ENCODE measurements at places on chromosomes 13 and 19.

DNA sequence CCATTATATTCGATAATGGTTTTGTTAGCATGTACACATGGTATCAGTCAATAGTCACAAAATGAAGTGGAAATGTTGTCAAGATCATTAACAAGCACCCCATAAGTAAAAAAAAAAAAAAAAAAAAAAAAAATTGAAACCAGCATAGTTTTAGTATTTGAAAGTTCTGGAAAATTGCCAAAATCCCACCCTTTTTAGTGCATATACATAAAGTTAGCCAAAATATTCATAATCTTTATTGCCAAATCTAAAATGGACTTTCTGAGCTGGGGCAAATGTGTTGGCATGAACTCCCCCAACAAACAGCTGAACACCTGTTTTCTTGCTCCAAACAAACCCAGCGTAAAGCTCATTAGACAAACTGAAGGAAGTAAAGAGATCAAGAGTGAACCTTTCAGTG lies 73.9 kb downstream of the MZT1 start:
- DNase-seq = no peak

DNA sequence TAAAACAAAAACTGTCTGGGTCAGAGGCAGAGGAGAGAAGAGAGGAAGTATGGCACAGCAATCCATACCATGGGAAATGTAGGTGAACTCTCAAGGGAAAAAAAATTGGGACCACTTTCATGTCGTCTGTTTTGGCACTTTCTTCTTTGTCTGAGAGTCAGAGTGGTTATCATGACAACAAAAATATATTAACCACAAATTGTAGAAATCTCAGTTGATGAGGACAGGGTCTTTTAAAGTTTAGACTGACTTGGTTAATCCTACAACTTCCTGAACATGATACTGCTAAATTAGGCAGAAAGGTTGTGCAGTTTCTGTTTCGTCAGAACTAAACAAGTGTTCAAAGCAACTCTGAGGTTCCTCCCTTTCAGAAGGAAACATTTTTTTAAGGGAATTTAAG lies 15.2 kb downstream of the KLF5 start:
- DNase-seq = no peak

GRCh38 chr19:35381318-35381717 lies 10.4 kb downstream of the GPR42 start:
- no peak for DNase-seq

- DNase-seq = no peak
Measured at GRCh38 chr19:2827022-2827421, 7.4 kb downstream of the ZNF554 start.

GRCh38 chr13:41614671-41615527 lies 157.5 kb downstream of the RGCC start:
- DNase-seq = no peak

- no peak for DNase-seq
Measured at GRCh38 chr13:43135516-43135915, 112.1 kb downstream of the DNAJC15 start.

DNA sequence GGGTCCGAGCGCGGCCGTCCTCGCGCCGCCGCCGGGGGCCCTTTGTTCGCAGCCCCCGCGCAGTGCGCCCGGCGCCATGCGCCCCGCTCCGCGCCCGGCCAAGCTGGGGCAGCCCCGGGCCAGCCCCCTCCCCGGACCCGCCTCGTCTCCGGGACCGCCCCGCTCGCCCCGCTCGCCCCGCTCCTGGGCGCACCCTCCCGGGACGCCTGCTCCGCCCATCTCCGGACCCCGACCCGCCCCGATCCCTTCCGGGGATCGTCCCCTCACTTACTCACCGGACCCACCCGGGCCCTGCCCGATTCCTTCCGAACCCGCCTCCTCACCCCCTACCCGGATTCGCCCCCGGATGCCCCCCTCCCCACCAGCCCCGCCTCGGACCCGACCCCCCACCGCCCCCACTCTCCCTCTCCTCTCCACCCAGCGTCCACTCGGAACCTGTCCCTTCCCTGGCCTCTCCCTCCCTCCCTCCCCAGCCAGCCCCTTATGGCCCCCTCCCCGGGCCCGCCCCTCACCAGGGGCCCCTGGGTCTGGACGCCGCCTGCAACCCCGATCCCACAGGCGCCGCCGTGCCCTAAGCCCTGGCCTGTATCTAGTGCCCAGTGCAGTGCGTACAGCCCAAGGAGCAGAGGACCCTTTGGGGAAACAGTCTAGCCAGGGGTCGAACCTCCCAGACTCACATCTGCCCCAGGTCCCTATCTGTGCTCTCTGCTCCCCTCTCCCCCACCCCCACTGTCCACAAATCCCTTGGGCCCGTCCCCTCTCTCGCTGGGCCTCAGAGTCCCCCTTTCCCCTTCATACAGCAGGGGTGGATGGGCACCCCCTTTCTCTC lies at the start of gene CPAMD8:
CPAMD8 (minus strand) TSS at position 105 of the 829 bp plus-strand sequence. CDS start 168 bp downstream, outside the sequence.
- DNase-seq = no peak

GRCh38 chr13:26308836-26309235 lies 54.9 kb downstream of the CDK8 start:
- no peak for DNase-seq

DNA sequence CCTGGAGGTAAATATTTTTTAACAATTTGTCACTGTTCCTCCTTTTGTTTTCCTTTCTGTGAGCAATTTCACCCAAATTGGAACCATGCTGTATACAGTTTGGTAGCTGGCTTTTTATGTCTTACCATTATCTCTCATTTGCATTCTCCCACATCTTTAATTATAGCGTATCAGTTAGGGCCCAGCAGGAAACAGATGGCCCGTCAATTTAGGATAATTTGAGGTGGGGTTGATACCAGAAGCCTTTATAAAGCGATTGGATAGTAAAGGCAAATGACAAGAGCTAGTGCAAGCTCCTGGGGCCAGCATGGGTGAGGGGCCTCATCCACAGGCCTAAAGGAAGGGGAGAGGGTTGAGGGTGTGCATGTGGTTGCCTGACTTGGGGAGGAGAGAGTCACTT lies 3.8 kb upstream of the IFNL4 start:
- no peak for DNase-seq

- no peak for DNase-seq
Measured at GRCh38 chr13:106047859-106048258, 487.6 kb downstream of the EFNB2 start.

GRCh38 chr19:47499863-47500830 lies 14.7 kb downstream of the NAPA start:
- DNase-seq = no peak

DNA sequence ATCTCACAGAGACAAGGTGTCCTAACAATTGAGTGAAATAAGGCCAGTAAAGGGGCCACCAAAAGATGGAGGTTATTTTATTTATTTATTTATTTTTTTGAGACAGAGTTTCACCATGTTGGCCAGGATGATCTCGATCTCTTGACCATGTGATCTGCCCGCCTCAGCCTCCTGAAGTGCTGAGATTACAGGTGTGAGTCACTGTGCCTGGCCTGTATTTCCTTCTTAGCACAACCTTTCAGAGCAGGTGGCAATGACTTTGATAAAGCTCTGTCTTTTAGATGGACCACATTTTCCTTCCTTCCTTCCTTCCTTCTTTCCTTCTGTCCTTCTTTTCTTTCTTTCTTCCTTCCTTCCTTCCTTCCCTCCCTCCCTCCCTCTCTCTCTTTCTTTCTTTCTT lies 11.0 kb upstream of the DOCK6 start:
- no peak for DNase-seq

DNA sequence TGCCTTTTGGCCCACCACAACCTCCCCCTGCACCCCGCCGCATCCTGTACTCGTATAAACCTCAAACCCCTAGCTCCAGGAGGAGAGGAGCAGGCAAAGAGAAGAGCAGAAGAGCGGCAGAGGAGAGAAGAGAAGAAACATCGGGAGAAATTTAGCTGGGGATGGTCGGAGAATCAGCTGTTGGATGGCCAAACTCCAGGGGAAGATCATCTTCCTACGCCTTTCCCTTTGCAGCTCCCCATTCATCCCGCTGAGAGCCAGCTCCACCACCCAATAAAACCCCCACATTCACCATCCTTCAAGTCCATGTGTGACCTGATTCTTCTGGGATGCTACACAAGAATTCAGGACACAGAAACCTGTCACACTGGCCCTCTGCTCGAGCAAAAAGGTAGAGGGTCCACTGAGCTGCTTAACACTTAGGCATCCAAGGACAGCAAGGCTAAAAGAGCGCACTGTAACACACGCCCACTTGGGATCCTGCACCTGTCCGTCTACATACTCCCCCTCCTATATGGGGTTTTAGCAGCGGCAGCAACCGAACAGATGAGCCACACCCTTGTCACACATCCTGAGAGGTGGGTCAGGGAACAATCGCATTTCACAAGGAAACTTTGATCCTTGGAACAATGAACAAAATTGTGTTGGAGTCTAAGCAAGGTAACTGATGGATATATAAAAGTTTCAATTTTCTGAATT lies 51.6 kb upstream of the MIR17HG start:
- DNase-seq = no peak

DNA sequence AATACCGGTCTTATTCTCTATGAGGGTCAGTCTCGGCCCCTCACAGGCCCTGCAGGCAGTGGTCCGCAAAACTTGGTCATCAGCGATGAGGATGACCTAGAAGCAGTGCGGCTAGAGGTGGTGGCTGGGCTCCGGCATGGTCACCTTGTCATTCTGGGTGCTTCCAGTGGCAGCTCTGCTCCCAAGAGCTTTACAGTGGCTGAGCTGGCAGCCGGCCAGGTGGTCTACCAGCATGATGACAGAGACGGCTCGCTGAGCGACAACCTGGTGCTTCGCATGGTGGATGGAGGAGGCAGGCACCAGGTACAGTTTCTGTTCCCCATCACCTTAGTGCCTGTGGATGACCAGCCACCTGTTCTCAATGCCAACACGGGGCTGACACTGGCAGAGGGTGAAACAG lies 1.8 kb downstream of the FREM2 start:
- DNase-seq = no peak

- no peak for DNase-seq
Measured at GRCh38 chr13:97342136-97342535, 91.8 kb upstream of the RAP2A start.

- DNase-seq = no peak
Measured at GRCh38 chr13:112181336-112182067, 114.6 kb downstream of the SOX1 start.

DNA sequence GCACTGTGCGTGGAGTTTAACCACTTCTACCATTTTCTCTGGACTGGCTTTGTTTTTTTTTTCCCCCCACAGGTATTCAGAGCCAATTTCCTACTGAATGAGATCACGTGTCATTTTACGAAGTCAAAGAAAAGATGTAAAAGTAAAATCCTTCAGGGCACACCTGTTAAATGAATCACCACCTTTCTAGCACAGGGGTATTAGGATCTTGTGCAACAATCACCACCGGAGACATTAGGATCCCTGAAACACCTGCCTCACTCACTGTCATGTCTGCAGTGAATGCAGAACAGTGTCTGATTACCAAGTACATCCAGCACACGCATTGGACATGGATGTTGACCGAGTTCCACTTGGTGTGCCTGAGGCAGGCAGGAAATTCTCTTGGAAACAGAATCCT lies 17.2 kb downstream of the BRD4 start:
- no peak for DNase-seq

DNA sequence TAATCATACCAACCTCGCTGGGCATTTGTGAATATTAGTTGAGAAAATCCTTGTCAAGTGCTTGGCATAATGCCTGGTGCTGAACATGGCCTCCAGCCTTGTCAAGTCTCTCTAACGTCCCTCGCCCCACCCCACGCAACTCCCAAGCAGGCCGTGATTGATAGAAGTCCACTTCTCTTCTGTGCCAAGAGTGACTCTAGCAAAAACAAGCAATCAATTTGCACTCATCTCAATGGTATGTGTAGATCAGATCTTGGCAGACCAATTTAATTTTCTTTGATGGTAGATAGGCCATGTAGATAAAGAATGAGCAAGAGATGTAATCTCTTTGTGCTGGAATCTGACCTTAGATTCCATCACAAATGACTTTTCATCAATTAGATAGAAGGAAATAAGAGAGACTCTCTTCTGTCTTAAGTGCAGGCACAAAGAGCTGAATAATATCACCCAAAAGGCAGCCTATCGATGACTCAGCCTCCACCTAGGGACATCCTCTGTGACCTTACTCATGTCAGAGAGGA lies 31.0 kb upstream of the KATNAL1 start:
- no peak for DNase-seq

DNA sequence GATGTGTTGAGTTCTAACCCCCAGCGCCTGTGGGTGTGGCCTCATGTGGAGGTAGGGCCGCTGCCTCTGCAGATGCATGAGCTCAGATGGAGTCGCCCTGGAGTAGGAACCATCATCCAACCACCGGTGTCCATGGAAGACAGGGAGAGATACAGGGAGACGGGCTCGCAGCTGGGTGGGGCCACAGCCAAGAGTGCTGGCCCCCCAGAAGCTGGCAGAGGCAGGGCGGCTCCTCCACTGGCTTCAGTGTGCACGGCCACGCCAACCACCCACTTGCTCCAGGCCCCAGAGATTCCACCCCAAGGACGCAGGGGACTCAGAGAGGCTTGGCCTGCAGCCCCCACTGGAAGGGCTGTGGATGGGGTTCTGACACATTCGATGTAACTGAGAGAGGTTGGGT lies 5.4 kb upstream of the MCF2L start:
- no peak for DNase-seq

DNA sequence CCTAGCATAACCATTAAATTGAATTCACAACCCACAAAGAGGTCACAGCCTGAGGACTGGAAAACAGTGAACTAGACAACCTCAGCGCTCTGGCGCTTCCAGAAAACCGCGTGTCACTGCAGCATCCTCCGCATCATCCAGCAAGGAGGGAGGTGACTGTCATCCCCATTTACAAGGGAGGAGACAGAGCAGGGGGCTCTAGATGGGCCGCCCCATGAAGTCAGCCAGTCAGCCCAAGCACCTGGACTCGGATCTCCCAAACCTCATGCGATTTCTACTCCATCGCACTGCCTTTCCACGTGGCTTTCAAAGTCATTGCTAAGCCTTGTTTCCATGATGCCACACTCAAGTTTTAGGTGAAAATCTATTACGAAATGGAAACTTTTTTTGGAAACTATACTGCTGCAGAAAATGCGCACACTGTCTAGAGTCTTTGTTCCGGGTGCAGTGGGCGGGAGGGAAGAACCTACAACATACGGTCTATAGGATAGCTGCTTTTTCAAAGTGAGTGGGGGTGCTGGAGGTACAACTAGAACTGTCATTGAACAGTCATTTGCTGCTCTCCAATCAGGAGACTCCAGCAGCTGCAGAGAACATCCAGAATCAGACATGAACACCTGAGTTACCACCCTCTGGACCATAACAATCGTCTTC lies 2.8 kb downstream of the AP3D1 start:
- no peak for DNase-seq

DNA sequence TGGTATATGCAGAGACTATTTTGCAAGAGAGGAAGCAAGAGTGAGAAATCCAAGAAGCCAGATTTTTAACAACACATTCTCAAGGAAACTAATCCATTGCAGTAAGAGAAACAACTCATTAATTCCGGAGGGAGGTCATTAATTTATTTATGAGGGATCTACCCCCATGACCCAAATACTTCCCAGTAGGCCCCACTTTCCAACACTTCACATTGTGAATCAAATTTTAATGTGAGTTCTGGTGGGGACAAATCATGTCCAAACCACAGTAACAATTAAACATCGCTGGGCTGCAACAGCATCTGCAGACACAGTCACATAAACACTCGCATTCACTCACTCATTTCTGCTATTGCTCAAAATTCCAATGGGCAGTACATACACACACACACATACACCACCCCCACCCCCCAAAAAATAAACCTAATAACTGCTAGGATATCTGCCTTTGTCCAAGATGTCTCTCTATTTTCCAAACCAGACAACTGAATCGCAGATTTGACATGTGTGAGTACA lies 1483.7 kb downstream of the PCDH9 start:
- no peak for DNase-seq

GRCh38 chr13:47813718-47814117 lies 187.4 kb downstream of the SUCLA2 start:
- no peak for DNase-seq
